GM23338 (cell line): ENCODE measurements at places on chromosomes 5 and 9. TPM values are rescaled to one million over a fixed set of nuclear protein-coding genes. Genes with fewer than 3 reads are reported as not detected.
A peak's percentile ranks its signal among the peaks of the same experiment; 100 is the strongest.

The PCDHB13 gene
- polyA plus RNA-seq: 0.87 and 1.1 TPM in 2 replicates

The PCDHB8 gene
- 0.45 and 0.84 TPM in 2 replicates for polyA plus RNA-seq

DNA sequence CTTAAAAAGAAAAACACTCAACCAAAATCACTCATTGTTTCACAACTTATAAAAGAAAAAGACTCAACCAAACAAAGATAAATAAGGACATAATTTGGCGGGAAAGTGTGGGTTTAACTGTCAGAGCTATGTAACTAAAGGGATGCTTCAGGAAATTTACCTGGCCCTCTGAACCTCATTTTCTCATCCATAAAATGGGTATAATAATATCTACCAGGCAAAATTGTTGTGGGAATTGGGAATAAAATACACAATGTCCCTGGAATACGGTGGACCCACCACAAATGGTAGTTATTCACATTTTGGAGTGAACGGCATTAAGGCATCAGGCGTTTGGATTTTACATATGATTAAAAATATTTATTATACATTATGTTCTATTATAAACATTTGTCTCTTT lies 228.5 kb upstream of the ANKRD55 start:
- no peak for DNase-seq

DNA sequence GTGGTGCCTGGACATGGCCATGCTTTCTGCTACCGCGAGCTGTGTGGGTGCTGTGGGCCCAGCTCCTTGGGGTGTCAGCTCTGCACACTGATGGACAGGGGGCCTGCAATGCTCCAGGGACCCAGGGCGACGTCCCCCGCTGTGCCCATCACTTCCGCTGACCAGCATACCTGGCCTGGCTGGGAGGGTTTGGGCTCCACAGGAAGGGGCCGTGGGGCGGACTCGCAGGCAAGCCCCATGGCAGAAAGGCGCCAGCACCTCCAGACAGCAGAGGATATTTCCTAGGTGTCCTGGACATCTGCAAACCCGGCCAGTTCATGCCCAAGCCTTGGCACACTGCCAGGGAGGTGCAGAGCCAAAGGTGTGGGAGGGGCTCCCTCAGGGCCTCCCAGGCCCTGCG lies 295.8 kb upstream of the IRX4 start:
- no peak for DNase-seq

DNA sequence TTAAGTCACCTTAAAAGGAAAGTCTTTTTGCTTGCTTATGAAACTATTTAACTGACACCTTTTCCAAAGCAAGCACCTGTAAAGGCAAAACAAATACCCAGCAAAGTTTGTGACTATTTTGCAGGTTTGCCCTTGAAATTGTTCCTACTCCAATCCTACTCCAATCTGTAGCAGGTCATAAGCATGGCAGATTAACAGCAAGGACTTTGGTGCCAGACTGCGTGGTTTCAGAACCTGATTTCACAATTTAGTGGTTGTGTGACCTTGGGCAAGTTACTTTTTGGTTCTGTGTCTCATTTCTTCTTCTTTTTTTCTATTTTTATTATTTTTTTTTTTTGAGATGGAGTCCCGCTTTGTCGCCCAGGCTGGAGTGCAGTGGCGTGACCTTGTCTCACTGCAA lies 282.1 kb downstream of the RFX3 start:
- DNase-seq: no peak

- peak; percentile 35 for DNase-seq
Observed at GRCh38 chr5:169161022-169161680, 139.8 kb downstream of the SLIT3 start.

GRCh38 chr5:945691-946551 lies 53.2 kb downstream of the TRIP13 start:
- no peak for DNase-seq

DNA sequence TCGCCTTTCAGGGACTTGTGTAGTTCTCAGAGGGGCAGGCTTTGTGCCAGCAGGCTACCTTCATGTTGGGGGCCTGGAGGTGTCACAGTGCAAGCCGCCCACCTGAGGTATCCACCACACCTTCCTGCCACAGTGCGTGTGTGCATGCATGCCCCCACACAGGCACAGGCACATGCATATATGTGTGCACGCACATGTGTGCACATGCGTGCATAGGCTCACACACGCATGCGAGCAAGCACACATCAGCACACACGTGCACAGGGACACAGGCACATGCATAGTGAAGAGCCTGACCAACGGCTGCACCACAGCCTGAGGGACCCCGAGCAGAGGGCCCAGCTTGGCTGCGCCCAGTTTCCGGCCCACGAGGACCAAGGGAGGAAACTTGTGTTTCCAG lies 36.1 kb downstream of the IRX4 start:
- DNase-seq: no peak

- no peak for DNase-seq
Observed at GRCh38 chr5:2187156-2187555, 304.4 kb upstream of the IRX4 start.

The FUT7 gene
- polyA plus RNA-seq: not detected in 2 replicates

The RANBP6 gene
- polyA plus RNA-seq: 6.6 and 9.4 TPM in 2 replicates

- DNase-seq: no peak
Observed at GRCh38 chr9:77847059-77847499, 184.5 kb downstream of the GNAQ start.

GRCh38 chr5:177083357-177083756 lies 3.4 kb upstream of the FGFR4 start:
- no peak for DNase-seq

DNA sequence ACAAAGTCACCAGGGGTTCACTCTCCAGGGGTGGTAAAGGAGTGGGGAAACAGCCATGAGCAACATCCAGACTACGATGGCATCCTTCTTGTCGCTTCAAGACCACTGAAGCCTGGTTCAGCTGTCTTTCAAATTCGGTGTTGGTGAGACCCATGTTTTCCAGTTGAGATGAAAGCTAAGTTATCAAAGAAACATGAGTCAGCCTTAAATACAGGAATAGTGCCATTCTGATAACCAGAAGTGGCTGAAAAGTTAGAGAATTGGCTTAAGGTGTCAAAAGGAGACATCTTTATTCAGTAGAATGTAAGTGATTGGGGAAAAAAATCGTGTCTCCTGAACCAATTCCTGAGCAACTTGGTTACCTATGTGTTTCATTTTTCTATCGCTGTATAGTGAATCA lies 7.0 kb upstream of the CARD19 start:
- DNase-seq: no peak

GRCh38 chr9:101673642-101674041 lies 64.8 kb downstream of the GRIN3A start:
- no peak for DNase-seq

DNA sequence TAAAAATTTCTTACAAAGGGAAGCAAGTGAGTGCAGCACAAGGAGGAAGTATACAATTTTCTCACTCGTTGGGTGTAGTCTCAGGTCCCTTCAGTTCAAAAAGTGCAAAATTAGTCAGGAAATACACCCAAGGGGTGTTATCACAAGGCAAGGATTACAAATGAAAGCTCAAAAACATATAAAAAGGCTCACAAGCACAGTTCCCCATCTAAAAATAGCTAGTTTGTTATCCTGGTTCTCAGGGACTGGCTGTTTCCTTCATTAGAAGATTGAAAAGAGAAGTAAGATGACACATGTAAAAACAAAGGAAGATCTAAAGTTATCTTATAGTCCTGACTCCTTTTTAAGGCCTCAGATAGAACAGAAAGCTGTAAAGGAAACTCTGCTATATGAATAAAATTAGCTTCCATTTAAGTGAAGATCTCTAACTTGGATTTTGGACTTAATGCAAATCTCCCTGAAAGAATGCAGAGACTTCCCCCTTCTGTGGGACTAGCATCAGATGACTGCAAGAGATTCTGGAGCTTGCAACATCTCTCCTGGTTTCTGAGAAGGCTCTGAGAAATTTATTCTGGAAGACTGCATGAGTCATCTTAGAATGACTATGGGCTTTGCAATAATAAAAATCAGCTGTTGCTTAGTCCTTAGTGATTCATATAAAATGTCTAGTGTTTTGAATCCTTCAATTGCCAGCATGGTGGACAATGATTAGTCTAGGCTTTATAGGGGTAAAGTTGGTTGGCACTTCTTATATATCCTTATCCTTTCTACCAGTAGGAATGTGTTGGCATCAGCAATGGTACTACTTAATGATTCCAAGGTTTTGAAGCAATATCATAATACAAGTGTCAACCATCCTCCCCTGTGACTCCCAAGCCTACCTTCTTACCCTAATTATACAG lies 25.4 kb downstream of the DAB2 start:
- peak; percentile 11 for DNase-seq

DNA sequence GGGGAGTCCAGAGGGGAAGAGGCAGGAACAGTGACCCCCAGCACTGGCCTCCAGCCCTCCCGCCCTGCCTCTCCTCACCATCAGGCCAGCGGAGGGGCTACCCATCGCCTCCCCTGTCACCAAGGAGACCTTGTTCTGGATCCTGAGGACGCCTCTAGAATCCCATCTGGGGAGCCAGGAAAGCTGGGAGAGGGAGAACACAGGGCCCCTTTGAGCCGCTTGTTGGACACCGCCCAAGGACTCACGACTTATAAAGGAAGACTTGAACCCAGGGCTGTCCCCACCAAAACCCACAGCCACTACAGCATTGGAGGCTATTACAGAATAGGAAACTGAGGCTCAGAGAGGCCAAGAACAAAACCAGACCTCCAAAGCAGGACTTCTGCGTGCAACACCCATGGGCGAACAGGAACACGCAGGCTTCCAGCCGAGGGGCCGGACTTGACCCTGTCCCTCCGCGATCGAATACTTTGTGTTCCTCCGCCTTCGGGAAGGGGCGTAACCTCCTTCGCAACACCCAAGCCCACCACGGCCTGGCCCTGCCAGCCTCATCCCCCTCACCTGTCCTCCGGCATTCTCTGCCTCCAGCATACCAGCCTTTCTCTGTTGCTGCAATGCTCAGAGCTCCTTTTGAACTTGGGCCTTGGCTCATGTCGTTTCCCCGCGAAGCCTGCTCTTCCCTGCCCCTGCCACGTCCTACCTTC lies 54.2 kb downstream of the C9orf50 start:
- DNase-seq: no peak

The TNC gene
- polyA plus RNA-seq: 0.89 and 1.0 TPM in 2 replicates

The GARIN3 gene
- not detected in 2 replicates for polyA plus RNA-seq

- DNase-seq: peak; percentile 66
Observed at GRCh38 chr5:132814503-132815294, 1.6 kb downstream of the SOWAHA start.

The PRRX2 gene
- 5.6 and 5.8 TPM in 2 replicates for polyA plus RNA-seq

- DNase-seq: no peak
Observed at GRCh38 chr9:36897019-36897418, 137.0 kb downstream of the PAX5 start.

GRCh38 chr9:100939636-100940035 lies 88.9 kb upstream of the PLPPR1 start:
- DNase-seq: no peak

DNA sequence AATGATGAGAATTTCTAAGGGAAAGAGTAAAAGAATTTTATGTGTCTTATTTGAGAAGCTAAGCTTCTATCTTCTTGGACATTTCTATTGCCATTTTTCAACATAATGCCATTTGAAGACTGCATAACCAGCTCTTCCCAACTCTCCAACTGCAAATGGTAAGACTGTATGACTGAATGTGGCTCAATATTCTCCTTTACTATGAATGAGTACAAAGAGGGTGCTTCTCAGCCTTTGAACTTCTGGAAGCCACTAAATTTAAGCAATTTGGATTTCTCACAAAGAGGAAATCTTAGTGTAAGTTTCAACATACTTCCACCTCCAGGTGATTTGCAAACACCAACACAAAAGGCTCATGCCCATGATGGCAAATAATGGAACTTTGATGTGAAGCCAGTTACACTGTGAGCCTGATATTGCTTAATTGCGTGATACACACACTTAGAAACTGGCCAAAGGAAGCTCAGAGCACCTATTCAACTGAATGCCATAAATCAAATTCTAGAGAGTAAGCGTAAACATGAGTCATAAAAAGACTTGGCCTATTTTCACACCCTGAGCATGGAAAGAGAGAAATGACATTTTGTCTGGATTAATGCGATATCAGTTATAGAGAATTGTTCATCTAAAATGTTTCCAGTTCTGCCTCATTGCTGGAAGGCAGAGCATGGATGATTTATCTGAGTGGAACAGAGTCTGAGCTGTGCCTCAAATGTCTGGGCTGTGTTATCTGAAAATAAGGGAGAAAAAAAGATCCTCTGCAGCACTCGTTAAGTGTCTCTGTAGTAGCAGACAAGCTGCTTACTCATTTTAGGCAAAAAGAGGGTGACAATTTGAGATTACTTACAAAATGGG lies 145.3 kb downstream of the PLK2 start:
- no peak for DNase-seq

DNA sequence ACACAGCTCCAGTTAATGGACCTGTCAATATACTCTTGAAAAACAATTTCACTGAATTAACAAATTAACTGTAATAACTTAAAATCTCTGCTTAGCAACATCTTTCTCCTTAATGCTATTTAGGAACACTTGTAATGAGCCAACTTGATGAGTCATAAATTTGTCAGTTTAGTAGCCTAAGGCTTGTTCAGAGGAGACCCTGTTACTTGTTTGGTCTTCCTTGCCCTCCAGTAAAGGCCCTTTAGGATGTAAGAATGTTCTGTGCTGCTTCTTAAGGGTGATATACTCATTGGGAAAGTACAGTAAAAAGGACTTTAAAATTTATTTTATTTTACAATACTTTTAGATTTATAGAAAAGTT lies 11.4 kb upstream of the MATR3 start:
- no peak for DNase-seq

The CTSV gene
- 89.9 and 97.9 TPM in 2 replicates for polyA plus RNA-seq

The CRB2 gene
- polyA plus RNA-seq: 0.34 and 0.50 TPM in 2 replicates

DNA sequence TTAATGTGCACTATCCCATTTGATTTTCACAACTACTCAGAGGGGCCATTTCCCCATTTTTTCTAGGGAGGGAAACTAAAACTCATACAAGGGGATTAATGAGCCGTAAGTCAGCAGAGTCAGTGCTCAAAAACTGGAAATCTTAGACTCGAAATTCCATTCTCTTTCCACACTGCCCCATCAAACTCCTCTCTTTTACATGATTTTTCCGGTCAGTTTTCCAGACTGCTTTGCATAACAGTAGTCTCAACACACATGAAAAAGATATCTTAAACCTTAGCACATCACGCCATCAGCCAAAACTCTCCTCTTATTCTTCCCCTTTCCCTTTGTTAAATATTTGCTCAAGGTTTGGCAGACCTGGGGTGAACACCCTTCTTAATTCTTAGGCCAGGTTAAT lies 332.0 kb downstream of the RFX3 start:
- no peak for DNase-seq

The CEL gene
- 0.26 and 0.27 TPM in 2 replicates for polyA plus RNA-seq

DNA sequence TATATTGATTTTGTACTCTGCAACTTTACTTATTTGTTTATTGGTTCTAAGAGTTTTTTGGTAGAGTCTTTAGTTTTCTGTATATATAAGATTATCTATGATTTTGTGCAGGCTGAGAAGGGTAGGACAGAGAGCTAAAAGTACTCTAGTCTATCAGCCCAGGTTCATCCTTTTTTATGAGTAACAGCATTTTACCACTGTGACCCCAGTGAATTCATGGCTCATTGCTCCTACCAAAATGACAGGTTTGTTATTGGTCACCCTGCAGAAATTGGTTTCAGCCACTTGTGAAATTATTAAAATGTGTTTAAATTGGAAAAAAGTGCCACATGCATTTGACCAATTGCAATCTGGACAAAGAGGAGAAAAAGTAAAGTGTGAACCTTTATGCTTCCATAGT lies 421.4 kb upstream of the DAB2 start:
- DNase-seq: no peak

- no peak for DNase-seq
Observed at GRCh38 chr9:137755261-137755927, 122.2 kb upstream of the CACNA1B start.

GRCh38 chr5:82352146-82352791 lies 74.1 kb upstream of the RPS23 start:
- no peak for DNase-seq
